Activated effector memory CD4-positive, alpha-beta T cell treated with Interleukin-2 at 50 U/mL for 16 hours (primary cell): ENCODE measurements at places on chromosomes 3 and 15.
A peak's percentile ranks its signal among the peaks of the same experiment; 100 is the strongest.

GRCh38 chr15:92505611-92506010, 111.9 kb downstream of the ST8SIA2 start:
- DNase-seq, result no peak

DNA sequence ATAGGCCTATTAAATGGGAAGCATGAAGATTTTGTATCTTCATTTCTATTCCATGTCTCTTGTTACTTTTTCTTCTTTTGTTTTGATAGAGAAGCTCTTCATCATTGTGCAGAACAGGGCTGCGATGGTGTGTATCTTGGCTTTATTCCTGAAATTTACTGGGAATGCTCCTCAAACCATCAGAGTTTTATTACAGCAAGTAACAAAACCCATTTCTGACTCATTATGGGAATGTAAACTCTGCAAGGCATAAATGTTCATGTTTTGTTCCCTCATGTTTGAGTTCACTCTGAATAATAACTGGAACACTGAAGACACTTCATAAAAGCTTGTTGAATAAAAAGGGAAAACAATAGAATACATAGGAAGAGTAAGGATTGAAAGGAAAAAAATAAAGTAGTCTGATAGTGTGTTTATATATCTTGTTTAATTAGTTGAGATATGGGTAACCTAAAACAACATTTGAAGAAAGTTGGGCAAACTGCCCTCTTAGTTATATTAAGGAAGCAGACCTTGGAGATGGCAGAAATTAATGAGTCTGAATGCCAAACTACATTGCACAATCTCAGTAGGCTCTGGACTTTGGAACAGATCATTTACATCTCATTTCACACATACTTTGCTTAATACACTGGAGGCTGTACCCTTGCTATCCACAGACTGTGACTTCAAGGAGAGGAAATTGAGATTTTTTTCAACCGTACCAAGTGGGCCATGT, 521.5 kb downstream of the GRM7 start:
- DNase-seq, result no peak

- no peak for DNase-seq
Measured at GRCh38 chr3:71441925-71442651, 141.4 kb downstream of the FOXP1 start.

DNA sequence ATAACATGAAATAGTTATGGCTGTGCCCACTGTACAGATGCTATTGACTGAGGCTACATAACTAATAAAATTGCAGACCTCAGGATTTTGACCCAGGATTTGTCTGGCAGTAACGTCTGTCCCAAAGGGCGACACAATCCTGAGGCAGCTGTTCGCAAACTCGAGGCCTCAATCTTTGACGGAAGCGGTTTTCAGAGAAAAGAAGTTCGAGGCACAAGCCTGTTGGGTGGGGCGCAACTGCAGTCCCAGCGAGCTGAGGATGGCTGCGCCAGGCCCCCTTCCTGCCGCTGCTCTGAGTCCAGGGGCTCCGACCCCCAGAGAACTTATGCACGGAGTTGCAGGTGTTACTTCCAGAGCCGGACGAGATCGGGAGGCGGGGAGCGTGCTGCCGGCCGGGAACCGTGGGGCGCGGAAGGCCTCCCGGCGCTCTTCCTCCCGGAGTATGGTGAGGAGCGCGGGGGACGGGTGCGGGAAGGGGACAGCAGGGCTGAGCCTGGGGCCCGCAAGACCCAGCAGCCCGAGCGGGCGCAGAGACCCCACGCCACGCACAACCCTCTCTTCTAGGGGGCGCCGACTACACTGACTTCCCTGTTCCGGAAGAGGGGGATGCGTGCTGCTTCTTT, at the start of gene PARP15:
Gene PARP15, plus strand, starts transcription at position 242 of the 623 bp plus-strand sequence. Its CDS starts 18 bp downstream, at position 260.
- DNase-seq, result peak; percentile 55

GRCh38 chr15:68730976-68731897, 89.5 kb downstream of the ANP32A start:
- DNase-seq, result no peak

DNA sequence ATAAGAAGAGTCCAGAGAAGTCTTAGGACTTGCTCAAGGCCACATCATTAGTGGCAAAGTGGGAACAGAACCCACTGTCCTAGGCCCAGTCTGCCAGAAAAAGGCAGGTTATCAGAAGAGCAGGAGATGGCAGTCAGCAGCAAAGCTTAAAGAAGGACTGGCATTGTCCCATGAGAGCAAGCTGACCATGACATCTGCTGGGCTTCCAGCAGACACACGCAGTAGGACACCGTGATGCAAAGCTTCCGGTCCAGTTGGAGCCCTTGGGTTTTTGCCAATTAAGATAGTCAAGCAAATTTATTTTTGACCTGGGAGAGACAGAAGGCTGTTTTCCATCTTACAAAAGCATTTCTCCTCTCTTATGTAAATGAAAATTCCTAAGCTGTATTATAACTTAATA, 42.1 kb downstream of the ZBTB38 start:
- no peak for DNase-seq

DNA sequence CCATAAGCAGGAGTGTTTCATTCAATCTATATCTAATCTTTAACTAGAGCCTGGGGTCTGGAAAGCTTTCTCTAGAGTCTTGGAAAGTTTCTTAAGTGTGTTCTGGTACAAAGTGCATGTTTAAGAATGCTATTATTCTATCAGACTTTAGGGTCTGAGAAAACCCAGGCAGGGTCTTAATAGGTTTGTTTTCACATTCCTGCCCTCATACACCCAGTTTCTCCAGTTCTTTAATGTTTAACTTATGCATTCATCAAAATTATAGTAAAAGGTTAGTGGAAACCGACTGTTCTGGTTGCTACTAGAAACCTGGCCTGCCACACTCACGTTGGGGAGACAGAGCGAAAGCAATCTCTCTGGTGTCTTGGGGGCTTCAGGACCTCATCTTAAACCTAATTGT, 102.9 kb upstream of the WDR72 start:
- DNase-seq, result no peak
